ENCODE measurements at places on chromosomes 12 and 14.

DNA sequence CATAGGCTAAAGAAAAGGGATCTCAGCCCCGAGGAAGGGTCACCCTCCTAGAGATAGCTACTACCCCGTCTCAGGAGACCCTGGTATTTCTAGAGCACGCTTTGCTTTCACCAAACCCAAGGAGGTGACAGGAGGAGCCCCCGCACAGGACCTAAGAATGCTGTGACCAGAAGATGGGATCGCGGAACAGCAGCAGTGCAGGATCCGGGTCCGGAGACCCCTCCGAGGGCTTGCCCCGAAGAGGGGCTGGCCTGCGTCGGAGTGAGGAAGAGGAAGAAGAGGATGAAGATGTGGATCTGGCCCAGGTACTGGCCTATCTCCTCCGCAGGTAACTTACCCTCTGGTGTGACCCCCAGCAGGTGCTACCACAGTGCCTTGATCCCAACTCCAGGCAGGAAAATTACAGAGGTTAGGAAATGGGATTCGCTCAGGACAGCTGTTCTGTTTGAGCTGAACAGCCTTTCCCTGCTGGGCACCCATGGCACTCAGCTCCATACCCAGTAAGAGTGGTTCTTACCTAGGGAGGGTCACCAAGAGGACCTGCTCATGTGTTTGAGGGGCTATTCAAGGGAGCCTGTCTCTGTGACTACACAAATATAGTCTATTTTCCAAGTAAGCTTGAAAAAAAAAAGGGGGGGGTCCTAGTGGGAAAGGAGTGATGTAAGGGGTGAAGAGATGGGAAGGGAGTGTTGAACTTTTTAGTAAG lies 826 bp upstream of the NRL start:
- no peak for DNase-seq

DNA sequence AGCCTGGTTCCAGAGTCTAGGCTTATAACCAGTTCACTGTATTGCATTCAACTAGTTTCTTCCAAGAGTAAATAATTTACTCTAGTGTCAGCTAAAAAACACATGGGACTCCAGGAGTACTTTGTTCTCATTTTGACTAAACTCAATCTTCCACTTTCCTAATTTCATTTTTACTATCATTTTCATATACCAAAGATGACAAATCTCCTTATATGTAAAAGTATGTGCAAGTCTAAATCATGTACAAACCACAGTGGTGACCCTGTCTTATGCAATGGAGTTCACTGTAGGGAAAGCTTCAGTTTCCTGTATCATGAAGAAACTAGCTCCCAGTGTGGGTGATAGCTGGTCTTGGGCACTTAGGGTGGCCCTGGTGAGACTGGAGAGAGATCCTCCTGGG lies 151.6 kb downstream of the HELB start:
- no peak for DNase-seq

- no peak for DNase-seq
Measured at GRCh38 chr14:106115401-106115800, 589.0 kb downstream of the TMEM121 start.

GRCh38 chr12:11542599-11542998 lies 106.9 kb upstream of the ETV6 start:
- no peak for DNase-seq

DNA sequence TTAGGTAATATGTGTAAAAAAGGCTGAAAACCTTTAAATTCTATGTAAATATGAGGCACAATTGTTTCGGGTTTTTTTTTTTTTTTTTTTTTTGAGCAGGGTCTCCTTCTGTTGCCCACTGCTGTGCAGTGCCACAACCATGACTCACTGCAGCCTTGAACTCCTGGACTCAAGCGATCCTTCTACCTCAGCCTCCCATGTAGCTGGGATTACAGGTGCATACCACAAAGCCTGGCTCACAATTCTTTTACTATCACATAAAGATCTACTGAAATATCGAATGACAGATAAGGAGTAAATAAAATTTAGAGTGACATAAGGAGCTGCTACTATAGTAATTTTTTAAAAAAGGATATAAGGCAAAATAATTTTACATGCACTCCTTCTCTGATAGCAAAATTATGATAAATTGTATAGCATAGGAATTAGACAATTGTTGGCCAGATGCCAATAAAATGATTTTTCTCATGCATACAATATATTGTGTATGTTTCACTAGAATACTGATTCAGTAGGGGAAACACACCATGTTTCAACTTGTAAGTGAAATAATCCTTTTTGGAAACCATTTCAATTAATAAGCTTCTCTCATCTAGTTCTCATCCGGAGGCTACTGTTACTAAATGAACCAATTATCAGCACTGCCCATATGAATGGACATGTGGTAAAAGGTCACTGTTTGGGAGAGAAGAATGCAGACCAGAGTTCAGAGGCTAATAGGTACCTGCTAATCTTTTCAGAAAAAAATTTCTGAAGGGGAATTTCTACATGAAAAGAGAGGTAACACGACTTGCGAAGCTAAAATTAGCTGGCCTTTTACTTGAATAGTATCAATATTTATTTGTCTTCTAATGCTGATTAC lies 108.4 kb downstream of the PPP1R12A start:
- DNase-seq, result no peak

GRCh38 chr12:16346958-16347357 lies 487 bp upstream of the MGST1 start:
- DNase-seq, result no peak

DNA sequence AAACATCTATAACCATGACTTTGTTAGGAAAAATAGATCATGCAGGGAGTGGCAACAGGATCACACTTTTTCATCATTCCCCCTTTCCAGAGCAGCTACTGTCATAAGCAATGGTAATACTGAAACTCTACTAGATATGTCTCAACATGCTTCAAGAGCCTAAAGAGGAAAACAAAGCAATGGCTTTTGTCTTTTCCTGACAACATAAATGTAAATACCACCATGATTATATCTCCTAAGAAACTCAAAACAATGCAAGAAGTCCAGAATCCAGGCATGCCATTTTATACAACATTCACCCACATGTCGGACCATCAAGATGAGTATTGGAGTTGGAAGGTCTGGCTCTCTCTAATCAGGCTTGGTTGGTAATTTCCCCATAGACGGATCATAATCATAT lies 78.7 kb downstream of the KIF21A start:
- DNase-seq, result no peak
